ENCODE measurements at places on chromosomes 4 and X. TPM values are rescaled to one million over a fixed set of nuclear protein-coding genes. Genes with fewer than 3 reads are reported as not detected.

The TMPRSS11D gene
- total RNA-seq = not detected

The MAGEA10 gene
- not detected for total RNA-seq

The TBC1D9 gene
- total RNA-seq = 16.9 TPM

The LAS1L gene
- 21.9 TPM for total RNA-seq

The GAGE12J gene
- not detected for total RNA-seq

The SPANXA1 gene
- total RNA-seq = not detected

The UGT2B17 gene
- total RNA-seq = not detected

The IL15 gene
- total RNA-seq = 7.1 TPM

The GPR173 gene
- total RNA-seq = 2.7 TPM

The CFI gene
- 21.1 TPM for total RNA-seq

The PNMA6F gene
- total RNA-seq = not detected

The BEX5 gene
- 3.0 TPM for total RNA-seq

The CPE gene
- 334 TPM for total RNA-seq

The SORBS2 gene
- total RNA-seq = 139 TPM

The PCDH11X gene
- total RNA-seq = 0.52 TPM

The DGKK gene
- total RNA-seq = not detected

The GLUD2 gene
- total RNA-seq = 2.0 TPM

DNA sequence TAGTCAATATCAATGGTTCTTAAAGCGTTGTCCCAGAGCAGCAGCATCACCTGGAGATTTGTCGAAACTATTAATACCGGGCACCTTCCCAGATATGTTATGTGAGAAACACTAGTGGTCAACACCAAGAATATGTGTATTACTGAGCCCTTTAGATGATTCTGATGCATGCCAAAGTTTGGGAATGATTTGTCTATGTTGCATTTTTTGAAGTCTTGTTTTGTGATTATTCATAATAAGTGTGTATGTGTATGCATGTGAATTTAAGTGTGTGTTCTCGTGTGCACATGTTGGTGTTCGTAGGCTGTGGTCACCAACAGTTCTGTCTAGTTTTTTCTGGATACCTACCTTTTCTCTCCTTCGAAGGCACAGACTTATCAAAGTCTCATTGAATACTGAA, 749.4 kb downstream of the GRID2 start:
- DNase-seq = no peak

DNA sequence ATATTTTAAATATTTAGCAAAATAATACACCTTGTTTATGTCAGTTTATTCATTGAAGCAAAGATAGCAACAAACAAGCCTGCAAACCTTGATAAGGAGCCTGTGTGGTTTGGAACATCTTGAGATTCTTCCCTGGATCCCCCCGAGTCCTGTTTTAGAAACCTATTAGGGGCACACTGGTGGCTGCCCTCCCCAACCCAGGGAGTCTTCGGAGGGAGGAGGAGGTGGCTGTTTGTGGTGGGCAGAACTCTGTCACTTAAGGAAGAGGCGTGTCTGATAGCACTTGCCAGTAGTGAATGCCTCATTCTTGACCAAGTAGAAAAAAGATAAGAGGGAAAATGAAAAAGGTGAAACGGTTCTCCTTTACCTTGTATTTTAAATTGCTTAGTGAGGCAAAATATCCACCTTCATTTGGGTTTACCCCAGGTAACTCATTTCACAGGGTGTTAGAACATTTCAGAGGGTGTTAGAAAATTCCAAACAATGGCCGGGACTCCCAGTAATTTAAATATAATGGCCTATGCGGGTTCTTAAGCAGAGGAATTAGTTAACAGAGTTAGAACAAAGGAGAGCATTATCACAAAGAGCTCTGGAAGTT, 10.4 kb downstream of the KIT start:
- DNase-seq = no peak

DNA sequence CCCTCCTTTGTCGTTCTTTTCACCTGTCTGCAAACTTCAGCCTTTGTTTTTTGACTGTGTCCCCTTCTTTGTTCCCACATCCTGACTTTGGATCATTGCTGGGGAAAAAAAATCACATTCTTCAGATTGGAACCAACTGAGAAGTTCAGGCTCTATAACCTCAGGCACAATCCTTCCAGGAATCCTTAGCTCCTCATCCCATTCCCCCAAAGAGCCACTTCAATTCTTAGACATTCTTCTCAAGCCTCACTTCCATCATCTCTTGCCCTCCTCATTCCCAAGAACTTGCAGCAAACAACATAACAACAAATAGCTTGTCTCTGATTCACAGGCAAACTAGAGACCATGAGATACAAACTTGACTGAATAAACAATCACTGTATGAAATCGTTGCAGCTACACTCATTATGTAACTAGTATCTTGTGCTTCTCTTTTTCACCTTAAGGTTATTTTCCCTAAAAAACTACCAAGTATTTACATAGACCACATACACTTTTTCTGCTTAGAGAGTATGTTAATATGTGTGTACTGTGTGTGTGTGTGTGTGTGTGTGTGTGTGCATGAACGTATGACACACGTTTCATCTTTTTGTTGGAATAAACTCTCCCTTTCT, 26.4 kb upstream of the PGM2 start:
- no peak for DNase-seq

DNA sequence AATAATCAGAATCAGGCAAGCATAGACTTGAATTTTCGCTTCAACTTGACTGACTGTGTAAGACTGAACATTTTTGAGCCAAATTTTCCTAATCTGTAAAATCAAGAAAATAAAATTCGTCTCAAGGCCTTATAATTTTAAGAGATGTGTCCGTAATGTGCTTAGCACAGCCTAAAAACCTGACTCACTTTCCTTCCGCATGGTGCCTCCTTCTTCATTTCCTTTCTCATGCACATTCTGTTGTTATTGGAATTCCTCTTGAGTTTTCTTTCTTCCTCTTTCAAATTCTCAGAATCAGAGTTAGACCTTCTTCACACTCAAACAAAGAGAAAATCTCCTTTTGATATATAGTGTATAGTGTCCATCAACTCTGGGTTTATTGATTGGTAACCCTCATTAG, 208.9 kb upstream of the SLIT2 start:
- DNase-seq = no peak

GRCh38 chr4:47741200-47741599, 96.7 kb downstream of the CORIN start:
- no peak for DNase-seq

GRCh38 chr4:14883166-14883565, 119.1 kb upstream of the CPEB2 start:
- no peak for DNase-seq

DNA sequence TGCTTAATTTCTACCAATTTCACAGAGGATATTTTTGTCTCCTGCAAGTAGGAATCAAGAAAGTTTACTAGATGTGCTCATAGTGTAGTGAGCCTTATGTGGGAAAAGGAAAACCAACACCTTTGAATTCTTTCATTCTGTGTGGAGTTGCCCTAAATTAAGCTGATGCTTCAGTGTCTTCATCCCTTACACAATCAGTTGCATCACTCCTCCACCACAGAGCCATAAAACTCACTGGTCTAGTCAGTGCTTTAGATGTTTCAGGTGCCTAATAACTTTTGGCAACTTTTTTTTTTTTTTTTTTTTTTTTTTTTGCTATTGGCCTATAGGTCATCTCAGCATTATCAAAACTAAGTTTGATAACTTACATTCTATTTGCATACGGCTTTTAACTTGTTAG, 41.5 kb downstream of the HHIP start:
- no peak for DNase-seq

DNA sequence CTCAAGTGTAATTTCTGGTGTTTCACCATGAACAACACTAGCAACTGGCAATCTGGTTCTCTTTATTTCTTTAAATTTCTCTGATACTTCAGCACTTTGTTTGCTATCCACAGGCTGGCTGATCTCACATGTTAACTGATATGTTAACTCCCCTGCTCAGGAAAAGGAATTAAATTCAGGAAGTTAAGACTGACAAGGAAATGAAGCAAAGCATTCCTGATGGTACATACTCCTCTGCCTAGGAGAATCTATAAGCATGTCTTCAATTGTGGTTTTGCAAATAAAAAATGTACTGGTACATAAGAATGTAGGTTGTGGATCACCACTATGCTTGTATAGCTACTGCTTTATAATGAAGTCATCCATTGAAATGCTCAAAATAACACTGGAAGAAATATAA, 1119.2 kb upstream of the INTU start:
- DNase-seq = no peak

GRCh38 chr4:15320121-15320678, 107.6 kb upstream of the C1QTNF7 start:
- DNase-seq = no peak

GRCh38 chrX:20197641-20198210, 56.1 kb upstream of the EIF1AX start:
- no peak for DNase-seq

GRCh38 chrX:119948381-119948780, 4.8 kb upstream of the NKAP start:
- no peak for DNase-seq

- DNase-seq = no peak
Observed at GRCh38 chrX:153374426-153374825, 26.7 kb downstream of the PNMA6E start.

DNA sequence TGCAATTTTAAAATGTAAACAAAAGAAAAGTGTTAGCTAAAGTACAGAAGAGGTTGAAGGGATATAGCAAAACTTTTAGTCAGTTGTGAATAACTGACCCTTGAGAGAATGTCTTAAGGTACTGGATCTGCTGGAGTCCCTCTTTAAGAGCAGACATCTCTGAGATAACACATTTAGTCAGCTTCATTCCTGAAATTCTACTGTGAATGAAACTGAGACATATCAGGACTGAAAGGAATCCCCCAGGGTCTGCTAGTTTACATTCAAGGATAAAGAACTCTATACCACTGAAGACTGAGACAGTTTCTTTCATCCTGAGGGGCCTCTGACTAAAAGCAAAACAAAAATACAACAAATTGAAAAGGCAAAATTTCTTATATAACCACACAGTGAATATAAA, 54.4 kb downstream of the PGRMC1 start:
- no peak for DNase-seq

DNA sequence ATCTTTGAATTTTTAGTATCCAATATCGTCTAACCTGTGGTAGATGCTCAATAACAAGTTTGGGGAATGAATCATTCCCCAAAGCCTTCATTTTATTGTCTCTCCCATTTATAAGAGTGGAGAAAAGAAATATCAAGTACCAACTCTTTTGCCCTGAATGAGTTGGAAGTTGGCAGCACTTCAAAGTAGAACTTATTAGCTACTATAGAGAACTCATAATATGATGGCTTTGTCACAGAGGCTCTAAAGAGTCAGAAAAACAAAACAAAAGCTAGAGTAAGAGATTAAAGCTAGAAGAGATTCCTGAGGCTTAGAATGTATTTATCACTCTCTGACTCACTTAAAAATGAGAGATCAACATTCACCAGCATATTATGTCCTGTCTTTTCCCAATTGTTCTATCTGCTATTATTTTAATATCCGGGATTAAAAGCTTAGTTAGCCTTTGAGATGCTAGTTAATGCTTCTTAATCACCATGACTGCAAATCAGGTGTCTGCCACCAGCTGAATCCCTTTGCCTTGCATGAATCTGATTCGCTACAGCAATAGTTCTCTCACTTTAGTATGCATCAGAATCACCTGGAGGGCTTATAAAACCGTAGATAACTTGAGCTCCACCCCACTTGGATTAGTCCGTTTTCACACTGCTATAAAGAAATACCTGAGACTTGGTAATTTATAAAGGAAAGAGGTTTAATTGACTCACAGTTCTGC, 77.9 kb downstream of the PALLD start:
- no peak for DNase-seq

GRCh38 chrX:22577181-22577580, 304.5 kb downstream of the CBLL2 start:
- no peak for DNase-seq

DNA sequence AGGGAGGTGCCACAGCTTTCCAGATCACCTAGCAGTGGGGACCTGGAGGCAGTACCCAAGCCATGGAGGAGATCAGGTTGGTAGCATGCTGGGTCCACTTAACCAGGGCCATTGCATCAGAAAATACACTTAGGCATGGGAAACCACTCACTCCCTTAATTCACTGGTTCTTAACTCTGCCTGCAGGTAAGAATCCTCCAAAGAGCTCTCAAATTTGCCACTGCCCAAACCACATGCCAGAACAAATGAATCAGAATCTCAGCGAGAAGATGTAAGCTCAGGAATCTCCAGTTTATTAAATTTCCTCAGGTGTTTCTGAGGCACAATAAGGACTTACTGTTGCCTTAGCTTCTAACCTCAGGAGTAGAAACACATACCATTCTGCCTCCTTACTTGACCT, 327.7 kb upstream of the RASGEF1B start:
- DNase-seq = no peak

- DNase-seq = no peak
Observed at GRCh38 chr4:16261313-16261878, 35.1 kb upstream of the TAPT1 start.

DNA sequence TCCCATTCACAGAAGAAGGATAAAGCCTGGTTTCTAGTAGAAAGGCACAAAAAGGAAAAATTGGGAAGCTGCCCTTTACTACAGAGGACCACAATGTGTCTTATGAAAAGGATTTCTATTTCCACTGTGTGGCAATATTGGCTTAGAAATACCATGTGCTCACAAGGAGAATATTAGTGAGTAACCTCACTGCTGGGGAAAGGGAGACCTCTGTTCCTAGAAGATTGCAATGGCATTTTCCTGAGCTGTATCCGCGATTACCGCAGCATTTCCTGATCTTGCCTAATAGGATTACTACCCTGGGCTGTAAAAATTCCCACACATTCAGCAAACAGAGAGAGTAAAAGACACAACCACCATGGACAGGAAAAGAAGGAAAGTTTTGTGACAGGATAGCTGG, 308.8 kb upstream of the TECRL start:
- no peak for DNase-seq

DNA sequence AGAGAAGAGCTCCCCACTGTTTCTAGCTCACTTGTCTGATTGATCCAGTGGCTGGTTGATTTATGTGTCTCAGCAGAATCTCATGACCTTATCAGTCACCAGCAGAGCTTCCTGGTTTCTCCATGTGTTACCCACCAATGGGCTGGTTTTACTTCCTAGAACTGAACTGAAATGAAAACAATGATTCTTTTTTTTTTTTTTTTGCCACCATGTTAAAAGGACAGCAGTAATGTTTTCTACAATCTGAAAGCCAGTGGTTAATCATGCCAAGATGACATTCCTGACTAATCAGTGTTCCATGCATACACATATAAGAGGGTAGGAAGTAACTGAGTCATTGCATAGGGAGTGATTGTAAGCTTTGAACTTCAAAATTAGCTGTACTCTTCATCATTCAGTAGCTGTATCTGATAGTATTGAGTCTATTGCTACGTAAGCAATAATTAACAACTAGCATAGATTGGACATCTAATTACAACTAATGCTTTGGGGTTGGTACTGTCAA, 67.7 kb downstream of the SLC4A4 start:
- DNase-seq = no peak

DNA sequence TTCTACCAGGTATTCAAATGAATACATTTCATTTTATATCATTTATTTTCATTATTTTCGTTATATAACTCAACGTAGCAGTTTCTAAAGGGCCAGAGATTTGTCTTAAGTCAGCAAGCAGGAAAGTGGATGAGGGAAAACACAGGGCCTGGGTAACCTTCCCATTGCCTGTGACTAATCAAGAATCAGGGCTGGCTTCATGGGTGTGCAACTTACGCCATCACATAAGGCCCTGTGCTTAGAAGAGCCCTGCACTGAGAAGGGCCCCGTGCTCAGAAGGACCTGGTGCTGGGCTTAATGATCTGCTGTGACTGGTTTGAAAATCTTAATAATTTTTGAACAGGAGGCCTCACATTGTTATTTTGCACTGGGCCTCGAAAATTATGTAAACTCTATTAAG, 65.4 kb upstream of the FAM9C start:
- DNase-seq = no peak

Measured in posterior vena cava (tissue), 2 donors.